HCT116 (cell line): ENCODE measurements at places on chromosomes 1 and 21. TPM values are rescaled to one million over a fixed set of nuclear protein-coding genes. Genes with fewer than 3 reads are reported as not detected.

DNA sequence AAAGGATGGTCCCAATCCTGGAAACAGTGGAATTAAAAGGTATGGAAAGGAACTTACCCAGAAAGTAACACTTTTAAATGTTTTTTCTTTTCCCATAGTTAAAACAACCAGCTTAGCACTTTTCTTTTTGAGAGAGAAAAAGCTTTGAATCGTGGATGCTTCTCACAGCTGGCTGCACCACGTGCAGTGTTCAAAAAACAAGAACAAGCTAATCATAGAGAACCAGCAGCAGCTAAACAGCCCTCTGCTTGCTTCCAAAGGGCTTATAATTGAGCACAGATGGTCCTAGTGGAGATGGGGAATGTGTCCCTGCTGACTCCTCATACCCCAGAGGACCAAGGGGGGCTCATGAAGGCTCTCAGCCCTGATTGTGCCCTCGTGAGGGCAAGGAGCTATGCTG, 26.4 kb downstream of the UTP25 start:
- no peak for DNase-seq
- H3K4me3 ChIP-seq, result no peak overlapping the region
- no peaks in the 10 kb centered on the region for H3K4me1 ChIP-seq
- H3K27me3 ChIP-seq, result no peaks in the 10 kb centered on the region

DNA sequence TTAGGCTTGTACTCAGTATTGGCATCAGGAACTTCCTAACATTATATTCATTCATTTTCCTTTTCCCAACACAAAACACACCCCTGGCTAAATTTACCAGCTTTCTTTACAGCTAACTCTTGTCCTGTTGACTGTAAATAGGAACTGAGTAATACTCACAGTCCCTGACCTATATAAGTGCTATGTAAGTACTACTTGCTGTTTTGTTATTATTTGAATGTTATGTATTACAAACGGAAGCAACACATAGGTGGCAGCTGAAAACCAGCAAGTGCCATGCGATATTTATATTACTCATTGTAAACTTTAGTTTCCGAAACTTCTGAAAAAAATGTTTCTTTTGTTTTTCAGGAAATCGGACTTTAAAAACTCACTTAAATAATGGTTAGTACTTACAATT, 21.5 kb downstream of the PTGER3 start:
- H3K4me1 ChIP-seq, result no peaks in the 10 kb centered on the region
- peaks cover 45% of the 10 kb centered on the region for H3K27me3 ChIP-seq
- H3K36me3 ChIP-seq, result no peaks in the 10 kb centered on the region
- no peak overlapping the region for H3K4me3 ChIP-seq
- no peak overlapping the region for H3K27ac ChIP-seq

DNA sequence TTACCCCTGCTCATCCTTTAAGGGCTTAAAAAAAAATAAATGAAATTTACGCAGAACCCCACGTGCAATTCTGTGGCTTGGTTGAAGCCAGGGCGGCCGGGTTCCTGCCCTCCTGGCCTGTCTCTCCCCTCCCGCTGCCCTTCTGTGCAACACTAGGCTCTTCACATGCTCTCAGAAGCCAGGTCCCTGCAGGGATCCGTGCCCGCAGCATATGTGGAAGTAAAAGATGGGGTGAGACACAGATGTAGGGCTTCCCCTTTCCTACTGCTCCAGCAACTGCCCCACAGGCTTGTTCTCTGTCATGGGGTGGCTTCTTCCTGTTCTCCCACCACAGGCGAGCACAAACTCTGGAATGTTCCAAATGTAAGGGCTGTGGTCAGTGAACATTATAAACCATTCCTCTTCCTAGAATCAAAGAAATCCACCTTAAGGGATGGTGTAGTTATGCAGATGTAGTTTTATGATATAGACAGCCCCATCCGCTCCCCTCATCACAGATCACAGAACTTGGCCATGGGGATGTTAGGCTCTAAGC, 535.4 kb downstream of the KIF26B start:
- H3K36me3 ChIP-seq, result no peaks in the 10 kb centered on the region
- no peak overlapping the region for H3K27ac ChIP-seq
- DNase-seq, result no peak
- H3K27me3 ChIP-seq, result 0 out of 2 replicates have a peak, but pooled peaks cover 5% of the 10 kb centered on the region

- no peak overlapping the region for H3K27ac ChIP-seq
- no peaks in the 10 kb centered on the region for H3K4me1 ChIP-seq
- no peak for DNase-seq
- no peak overlapping the region for H3K4me3 ChIP-seq
- H3K36me3 ChIP-seq, result no peaks in the 10 kb centered on the region
Observed at GRCh38 chr1:209106237-209106741, 477.2 kb upstream of the CAMK1G start.

- no peak overlapping the region for H3K27ac ChIP-seq
- no peak overlapping the region for H3K4me3 ChIP-seq
- H3K36me3 ChIP-seq, result no peaks in the 10 kb centered on the region
- H3K27me3 ChIP-seq, result no peaks in the 10 kb centered on the region
- no peaks in the 10 kb centered on the region for H3K4me1 ChIP-seq
Observed at GRCh38 chr1:7373251-7373650, 397.8 kb upstream of the VAMP3 start.

DNA sequence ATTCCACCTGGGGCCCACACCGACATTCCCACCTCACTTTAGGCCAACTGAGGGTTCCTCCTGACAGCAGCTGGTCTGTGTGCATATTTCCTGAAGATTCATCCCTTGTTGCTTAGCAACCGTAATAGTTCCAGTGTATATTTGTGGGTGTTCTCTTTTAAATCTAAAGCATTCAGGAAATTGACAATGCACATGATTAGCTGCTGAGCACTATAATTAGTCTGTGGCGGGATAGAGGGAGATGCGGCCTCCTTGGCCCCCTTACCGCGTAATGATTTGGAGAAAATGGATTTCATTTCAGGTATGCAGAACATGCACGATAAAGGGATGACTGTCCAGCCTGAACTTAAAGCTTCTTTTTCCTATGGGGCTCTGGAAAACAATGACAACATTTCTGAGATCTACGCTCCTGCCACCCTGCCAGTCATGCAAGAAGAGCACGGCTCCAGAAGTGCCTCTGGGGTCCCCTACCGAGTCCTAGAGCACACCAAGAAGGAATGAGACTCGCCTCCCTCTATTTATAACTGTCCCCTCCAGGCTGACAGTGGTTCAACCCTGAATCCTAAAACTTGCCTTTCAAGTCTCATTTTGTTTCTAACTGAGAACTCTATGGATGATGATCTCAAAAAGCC, 33.8 kb upstream of the RCAN3 start:
- H3K4me3 ChIP-seq, result no peak overlapping the region
- H3K36me3 ChIP-seq, result no peaks in the 10 kb centered on the region
- no peaks in the 10 kb centered on the region for H3K27me3 ChIP-seq
- H3K4me1 ChIP-seq, result no peaks in the 10 kb centered on the region
- H3K27ac ChIP-seq, result no peak overlapping the region

GRCh38 chr1:244760471-244760870, 75.0 kb upstream of the COX20 start:
- H3K4me1 ChIP-seq, result peaks cover 4% of the 10 kb centered on the region
- DNase-seq, result no peak
- no peak overlapping the region for H3K27ac ChIP-seq
- H3K27me3 ChIP-seq, result no peaks in the 10 kb centered on the region
- no peaks in the 10 kb centered on the region for H3K36me3 ChIP-seq

- H3K36me3 ChIP-seq, result no peaks in the 10 kb centered on the region
- no peak for DNase-seq
- H3K4me3 ChIP-seq, result no peak overlapping the region
Observed at GRCh38 chr1:59158321-59158720, 138.6 kb upstream of the FGGY start.

GRCh38 chr1:236336084-236336483, 54.3 kb upstream of the ERO1B start:
- H3K27me3 ChIP-seq, result no peaks in the 10 kb centered on the region
- H3K4me1 ChIP-seq, result no peaks in the 10 kb centered on the region
- H3K36me3 ChIP-seq, result no peaks in the 10 kb centered on the region
- DNase-seq, result no peak

- 0 out of 2 replicates have a peak overlapping the region, but pooled peaks have one; percentile 18 for H3K4me3 ChIP-seq
- no peaks in the 10 kb centered on the region for H3K36me3 ChIP-seq
- DNase-seq, result no peak
- no peak overlapping the region for H3K27ac ChIP-seq
Observed at GRCh38 chr1:20255666-20256065, 35.0 kb upstream of the VWA5B1 start.

DNA sequence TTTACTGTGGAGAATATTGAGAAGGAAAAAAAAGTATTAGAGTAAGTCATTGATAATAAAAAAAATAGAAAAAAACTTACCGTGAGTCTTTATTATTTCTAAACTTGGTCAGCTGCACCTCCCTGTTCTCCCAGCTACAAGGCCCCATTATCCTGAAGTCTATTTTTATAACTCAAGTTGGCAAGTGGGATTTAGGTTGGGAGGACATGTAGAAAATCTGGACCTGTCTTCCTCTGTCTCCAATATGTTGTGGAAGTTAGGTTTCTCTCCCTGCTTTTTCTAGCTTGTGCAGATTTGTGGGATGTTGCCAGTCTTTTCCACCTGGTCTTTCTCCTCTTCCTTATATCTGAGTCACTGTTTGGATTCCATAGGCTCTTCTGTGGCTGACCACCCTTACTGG, 361.4 kb downstream of the HLX start:
- H3K27me3 ChIP-seq, result no peaks in the 10 kb centered on the region
- no peaks in the 10 kb centered on the region for H3K36me3 ChIP-seq
- no peak for DNase-seq
- no peaks in the 10 kb centered on the region for H3K4me1 ChIP-seq
- no peak overlapping the region for H3K4me3 ChIP-seq

GRCh38 chr1:45924736-45925135, 121.3 kb downstream of the MAST2 start:
- H3K4me3 ChIP-seq, result no peak overlapping the region
- peaks cover 41% of the 10 kb centered on the region for H3K4me1 ChIP-seq
- DNase-seq, result no peak

- no peak overlapping the region for H3K27ac ChIP-seq
- no peaks in the 10 kb centered on the region for H3K36me3 ChIP-seq
- no peaks in the 10 kb centered on the region for H3K27me3 ChIP-seq
- H3K4me3 ChIP-seq, result no peak overlapping the region
- DNase-seq, result peak; percentile 8
- H3K4me1 ChIP-seq, result no peaks in the 10 kb centered on the region
Observed at GRCh38 chr1:48817505-48818114, 40.9 kb upstream of the BEND5 start.

- no peaks in the 10 kb centered on the region for H3K36me3 ChIP-seq
- no peak overlapping the region for H3K4me3 ChIP-seq
- no peak overlapping the region for H3K27ac ChIP-seq
- peaks cover 3% of the 10 kb centered on the region; the same call in 1 of the 2 replicates for H3K4me1 ChIP-seq
Observed at GRCh38 chr1:8397511-8397910, 79.6 kb downstream of the SLC45A1 start.

- H3K4me3 ChIP-seq, result no peak overlapping the region
- no peak for DNase-seq
- H3K27me3 ChIP-seq, result no peaks in the 10 kb centered on the region
- H3K4me1 ChIP-seq, result no peaks in the 10 kb centered on the region
- H3K27ac ChIP-seq, result no peak overlapping the region
- H3K36me3 ChIP-seq, result no peaks in the 10 kb centered on the region
Observed at GRCh38 chr1:237732657-237733056, 158.1 kb downstream of the ZP4 start.

Gene DUSP10
- 1.7 TPM for total RNA-seq

Gene SERTAD4
- 0.07 TPM for total RNA-seq

Gene SYCP1
- not detected for total RNA-seq

Gene PINK1
- total RNA-seq, result 29.4 TPM

Gene COL6A1
- total RNA-seq, result 87.5 TPM

Gene CYP4X1
- not detected for total RNA-seq

Gene CDK11B
- total RNA-seq, result 31.5 TPM

Gene KIAA1614
- total RNA-seq, result 0.25 TPM
